Osteoblast (primary cell): ENCODE measurements at places on chromosomes 4 and X. TPM values are rescaled to one million over a fixed set of nuclear protein-coding genes. Genes with fewer than 3 reads are reported as not detected.

- no peaks in the 10 kb centered on the region for H3K27me3 ChIP-seq
- H3K4me1 ChIP-seq, result no peaks in the 10 kb centered on the region
- no peak overlapping the region for H3K4me3 ChIP-seq
- no peaks in the 10 kb centered on the region for H3K36me3 ChIP-seq
Observed at GRCh38 chrX:149010013-149010852, 494.9 kb downstream of the IDS start.

DNA sequence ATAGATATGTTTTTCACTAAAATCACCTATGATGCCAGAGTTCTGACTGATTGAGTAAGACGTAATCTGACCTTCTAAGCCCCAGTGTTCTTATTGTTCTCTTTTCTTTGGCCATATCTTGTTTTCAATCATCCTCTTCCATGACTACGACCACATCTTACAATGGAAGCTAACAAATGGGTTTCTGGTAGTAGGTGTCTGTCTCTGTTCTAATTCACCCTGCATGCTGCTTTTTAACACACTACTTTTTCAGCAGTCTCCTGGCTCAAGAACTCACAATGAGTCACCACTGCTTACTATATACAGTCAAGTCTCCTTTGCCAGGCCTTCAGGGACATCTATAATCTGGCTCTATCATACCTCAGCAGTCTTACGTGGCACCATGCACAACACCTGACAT, 146.1 kb downstream of the NEXMIF start:
- no peak overlapping the region for H3K4me3 ChIP-seq
- no peak overlapping the region for H3K27ac ChIP-seq
- peak; percentile 31 for DNase-seq

DNA sequence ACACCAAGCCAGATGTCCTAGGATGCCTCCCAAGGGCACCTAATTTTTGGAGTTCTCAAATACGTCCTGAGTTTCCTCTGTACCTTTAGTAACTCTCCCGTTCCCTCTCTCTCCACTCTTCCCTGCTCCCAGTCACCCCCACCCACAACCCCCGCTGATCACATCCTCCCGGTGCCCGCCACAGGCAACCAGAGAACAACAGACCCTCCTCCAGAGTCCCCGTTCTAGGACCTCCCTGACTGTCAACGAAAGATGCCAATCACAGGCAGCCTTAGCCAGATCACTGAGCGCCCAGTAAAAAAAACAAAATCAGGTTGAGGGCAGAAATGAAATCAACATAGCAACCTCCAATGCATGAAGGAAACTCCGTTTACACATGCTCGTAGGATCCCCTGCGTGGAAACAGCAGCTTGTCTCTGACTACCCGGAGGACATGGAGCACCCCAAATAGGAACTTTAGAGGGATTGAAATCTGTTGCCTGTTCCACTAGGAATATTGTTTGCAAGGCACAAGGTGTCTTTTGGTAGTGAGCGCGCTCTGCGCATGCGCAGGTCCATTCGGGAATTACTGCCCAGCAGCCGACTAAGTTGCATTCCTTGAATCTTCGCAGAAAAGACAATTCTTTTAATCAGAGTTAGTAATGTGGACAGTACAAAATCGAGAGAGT, at the start of gene GABRB1:
GABRB1 (plus strand) TSS at position 557 of the 668 bp plus-strand sequence.
- H3K4me1 ChIP-seq, result peaks cover 13% of the 10 kb centered on the region
- peaks cover 15% of the 10 kb centered on the region for H3K27me3 ChIP-seq

DNA sequence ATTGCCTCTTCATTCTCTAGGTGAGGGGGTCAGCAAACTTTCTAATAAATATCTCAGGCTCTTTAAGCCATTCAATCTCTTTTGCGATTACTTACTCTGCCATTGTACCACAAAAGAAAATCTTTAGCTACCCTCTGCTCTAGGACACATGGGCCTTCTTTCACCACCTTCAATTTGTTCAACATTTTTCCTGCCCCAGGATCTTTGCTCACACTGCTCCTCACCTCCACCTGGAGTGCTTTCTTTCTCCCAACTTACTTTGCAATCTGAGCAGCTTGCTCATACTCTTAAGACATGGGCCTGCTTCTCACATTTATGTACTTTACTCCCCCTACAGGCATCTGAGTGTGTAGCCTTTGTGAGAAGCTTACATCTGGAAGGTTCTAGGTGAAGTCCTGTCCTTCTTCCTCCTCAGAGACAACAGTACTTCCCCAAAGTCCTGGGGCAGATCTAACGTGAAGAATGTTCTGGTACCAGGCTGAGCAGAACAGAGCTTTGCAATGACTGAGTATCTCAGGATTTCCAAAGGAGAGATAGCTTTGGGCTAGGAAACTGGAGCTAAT, 55.0 kb upstream of the PRDM5 start:
- H3K4me1 ChIP-seq, result no peaks in the 10 kb centered on the region
- H3K27me3 ChIP-seq, result no peaks in the 10 kb centered on the region
- no peak for DNase-seq
- no peak overlapping the region for H3K4me3 ChIP-seq

DNA sequence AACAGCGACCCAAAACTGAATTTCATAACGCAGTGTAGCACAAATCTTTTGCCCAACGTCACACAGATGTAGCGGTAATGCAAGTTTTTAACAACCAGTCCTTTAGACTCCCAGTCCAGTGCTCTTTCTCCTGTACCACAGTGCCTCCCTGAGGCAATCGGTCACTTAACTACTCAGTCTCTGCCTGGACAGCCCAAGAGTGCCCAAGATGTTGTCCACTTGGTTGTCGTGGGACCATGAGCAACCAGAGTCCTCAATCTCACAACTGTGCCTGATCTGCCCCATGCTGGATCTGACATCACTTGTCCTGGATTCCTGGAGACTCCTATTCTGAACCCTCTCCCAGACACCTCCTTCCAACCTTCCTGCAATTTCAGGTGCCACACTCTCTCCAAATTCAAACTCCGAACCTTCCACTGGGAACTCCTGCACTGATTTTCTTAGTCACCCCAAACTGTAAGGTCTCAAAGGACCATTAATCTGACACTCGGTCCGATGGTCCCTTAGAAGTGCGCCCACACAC, 702 bp downstream of the MMGT1 start:
- no peak for DNase-seq
- no peaks in the 10 kb centered on the region for H3K27me3 ChIP-seq
- H3K27ac ChIP-seq, result peak overlapping the region; percentile 88
- peaks cover 10% of the 10 kb centered on the region for H3K4me1 ChIP-seq
- peak overlapping the region; percentile 86 for H3K4me3 ChIP-seq
- H3K36me3 ChIP-seq, result no peaks in the 10 kb centered on the region

GRCh38 chr4:72817012-72817411, 248.0 kb upstream of the ADAMTS3 start:
- no peaks in the 10 kb centered on the region for H3K36me3 ChIP-seq
- H3K4me1 ChIP-seq, result peaks cover 29% of the 10 kb centered on the region
- H3K4me3 ChIP-seq, result no peak overlapping the region
- no peak for DNase-seq
- no peaks in the 10 kb centered on the region for H3K27me3 ChIP-seq

- no peak overlapping the region for H3K4me3 ChIP-seq
- no peaks in the 10 kb centered on the region for H3K4me1 ChIP-seq
- no peak for DNase-seq
- no peak overlapping the region for H3K27ac ChIP-seq
- H3K27me3 ChIP-seq, result no peaks in the 10 kb centered on the region
Observed at GRCh38 chrX:134480061-134480460, 20.1 kb downstream of the HPRT1 start.

GRCh38 chr4:71235311-71236201, 103.3 kb upstream of the SLC4A4 start:
- H3K4me1 ChIP-seq, result peaks cover 53% of the 10 kb centered on the region
- H3K27ac ChIP-seq, result no peak overlapping the region
- peak; percentile 34 for DNase-seq
- no peaks in the 10 kb centered on the region for H3K36me3 ChIP-seq
- no peak overlapping the region for H3K4me3 ChIP-seq

DNA sequence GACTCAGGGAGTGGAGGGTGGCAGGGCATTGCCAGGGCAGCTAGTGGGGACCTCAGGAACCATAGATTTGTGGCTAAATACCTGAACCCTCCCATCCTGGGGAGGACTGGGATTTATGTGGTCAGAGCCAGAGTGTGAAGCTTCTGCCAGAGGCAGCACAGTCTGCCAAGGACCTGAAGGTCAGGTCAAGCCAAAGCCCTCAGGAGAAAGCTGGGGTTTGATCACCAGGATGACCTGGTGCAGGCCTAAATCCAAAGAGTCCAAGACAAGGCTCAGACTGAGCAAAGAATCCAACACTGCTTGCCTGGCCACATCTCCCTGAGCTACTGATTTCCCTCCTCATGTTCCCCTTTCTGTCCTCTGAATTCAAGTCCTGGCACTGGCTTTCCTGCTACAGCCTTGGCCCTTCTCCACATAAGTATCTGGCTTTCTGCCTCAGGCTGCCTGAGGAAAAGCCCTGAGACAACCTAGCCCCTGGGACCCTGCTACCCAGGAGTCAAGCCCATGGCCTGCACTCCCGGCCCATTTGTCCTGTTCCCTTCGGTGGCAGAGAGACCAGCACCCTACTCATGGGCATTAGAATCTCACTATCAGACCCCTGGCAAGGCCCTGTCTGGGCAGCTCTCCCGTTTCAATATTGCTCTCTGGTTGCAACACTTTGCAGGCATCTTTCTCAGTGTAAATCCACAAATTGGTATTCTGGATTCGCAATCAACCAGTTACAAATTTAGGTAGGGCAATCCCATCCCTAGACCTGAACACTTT, 39.3 kb upstream of the SLC25A43 start:
- no peak overlapping the region for H3K27ac ChIP-seq
- peaks cover 6% of the 10 kb centered on the region for H3K27me3 ChIP-seq
- peak; percentile 53 for DNase-seq
- no peaks in the 10 kb centered on the region for H3K36me3 ChIP-seq
- H3K4me1 ChIP-seq, result no peaks in the 10 kb centered on the region

DNA sequence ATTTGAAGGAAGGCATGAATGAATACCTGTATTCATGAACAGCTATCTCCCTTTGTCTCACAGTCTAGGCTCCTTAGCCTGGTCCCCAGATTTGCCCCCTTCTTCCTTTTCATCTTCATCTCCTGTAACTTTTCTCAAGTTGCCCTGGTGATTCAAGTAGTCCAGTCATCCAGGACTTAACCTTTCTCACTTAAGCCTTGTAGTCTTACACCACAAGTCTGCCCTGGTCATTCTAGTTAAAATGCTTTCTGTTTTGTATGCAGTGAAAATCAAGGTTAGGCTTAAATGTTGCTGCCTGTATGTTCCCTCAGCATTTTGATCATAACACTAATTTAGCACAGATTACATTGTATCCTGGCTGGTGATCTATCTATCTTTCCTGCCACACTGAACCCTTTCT, 58.5 kb upstream of the SLC7A11 start:
- no peak overlapping the region for H3K4me3 ChIP-seq
- no peaks in the 10 kb centered on the region for H3K36me3 ChIP-seq
- H3K27me3 ChIP-seq, result no peaks in the 10 kb centered on the region

DNA sequence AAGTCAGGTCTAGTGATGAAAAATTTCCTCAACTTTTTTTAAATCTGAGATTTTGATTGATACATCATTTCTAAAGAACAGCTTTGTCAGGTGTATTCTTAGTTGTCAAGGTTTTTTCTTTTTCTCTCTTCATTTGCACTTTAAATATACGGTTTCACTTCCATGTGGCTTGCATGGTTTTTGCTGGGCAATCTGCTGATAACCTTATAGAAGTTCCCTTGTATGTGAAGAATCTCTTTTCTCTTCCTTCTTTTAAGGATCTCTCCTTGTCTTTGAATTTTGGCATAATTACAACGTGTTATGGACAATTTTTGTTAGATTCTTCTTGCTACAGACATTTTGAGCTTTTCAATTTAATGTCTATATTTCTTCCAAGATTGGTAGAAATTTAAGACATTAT, 76.4 kb downstream of the ZNF721 start:
- no peaks in the 10 kb centered on the region for H3K36me3 ChIP-seq
- DNase-seq, result no peak
- H3K27me3 ChIP-seq, result no peaks in the 10 kb centered on the region

DNA sequence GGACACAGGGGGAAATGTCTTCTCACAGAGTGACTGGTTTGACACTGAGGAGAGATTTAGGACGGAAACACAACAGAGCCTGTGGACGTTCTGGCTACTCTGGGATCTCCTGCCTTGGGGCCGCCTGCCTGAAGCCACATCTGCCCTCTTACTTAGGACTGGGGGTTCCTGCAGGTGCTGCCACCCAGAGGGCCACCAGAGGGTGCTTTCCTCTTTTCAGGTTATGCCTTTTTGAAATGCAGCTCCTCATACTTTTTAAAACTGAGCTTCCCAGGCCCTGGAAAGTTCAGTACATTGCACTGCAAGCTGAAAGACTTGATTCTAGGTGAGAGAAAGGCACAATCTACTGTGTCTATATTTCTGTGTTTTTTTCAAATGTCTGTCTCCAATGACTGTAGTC, 92.2 kb upstream of the PGRMC2 start:
- H3K4me3 ChIP-seq, result no peak overlapping the region
- peaks cover 15% of the 10 kb centered on the region for H3K4me1 ChIP-seq
- H3K27ac ChIP-seq, result no peak overlapping the region
- H3K27me3 ChIP-seq, result no peaks in the 10 kb centered on the region

- H3K4me3 ChIP-seq, result no peak overlapping the region
- no peak overlapping the region for H3K27ac ChIP-seq
- DNase-seq, result no peak
- H3K27me3 ChIP-seq, result no peaks in the 10 kb centered on the region
- no peaks in the 10 kb centered on the region for H3K4me1 ChIP-seq
Observed at GRCh38 chr4:149173241-149174013, 642.2 kb downstream of the IQCM start.

GRCh38 chr4:110195561-110196205, 2.7 kb downstream of the ELOVL6 start:
- peak overlapping the region; percentile 95 for H3K4me3 ChIP-seq
- H3K4me1 ChIP-seq, result peaks cover 17% of the 10 kb centered on the region
- H3K27ac ChIP-seq, result peak overlapping the region; percentile 72
- peak; percentile 66 for DNase-seq
- H3K27me3 ChIP-seq, result no peaks in the 10 kb centered on the region
- H3K36me3 ChIP-seq, result peaks cover 5% of the 10 kb centered on the region

FATE1 gene
- total RNA-seq, result not detected in 2 replicates

F9 gene
- total RNA-seq, result not detected in 2 replicates

PPP2R2C gene
- under 0.01 TPM in 1 of 2 replicates, not detected in the other for total RNA-seq

TRIM60 gene
- total RNA-seq, result not detected in 2 replicates

EGFL6 gene
- total RNA-seq, result under 0.01 and 0.29 TPM in 2 replicates

TEX13C gene
- total RNA-seq, result not detected in 2 replicates

CSAG1 gene
- total RNA-seq, result not detected in 2 replicates
